Mesothelial cell of epicardium (in vitro differentiated cells): ENCODE measurements at places on chromosomes 13 and 19.
A peak's percentile ranks its signal among the peaks of the same experiment; 100 is the strongest.

- no peak for DNase-seq
Observed at GRCh38 chr19:1400281-1401137, 833 bp downstream of the GAMT start.

GRCh38 chr19:1616396-1616795, 11.1 kb upstream of the UQCR11 start:
- no peak for DNase-seq

GRCh38 chr13:106609116-106609515, 41.2 kb upstream of the ARGLU1 start:
- no peak for DNase-seq

GRCh38 chr19:45340232-45340898, at the start of gene KLC3:
KLC3 (plus strand) TSS chr19:45340750; CDS start chr19:45345542, 4,792 bp downstream.
- DNase-seq, result no peak

GRCh38 chr19:48716562-48717291, 2.8 kb downstream of the MAMSTR start:
- DNase-seq, result peak; percentile 60

DNA sequence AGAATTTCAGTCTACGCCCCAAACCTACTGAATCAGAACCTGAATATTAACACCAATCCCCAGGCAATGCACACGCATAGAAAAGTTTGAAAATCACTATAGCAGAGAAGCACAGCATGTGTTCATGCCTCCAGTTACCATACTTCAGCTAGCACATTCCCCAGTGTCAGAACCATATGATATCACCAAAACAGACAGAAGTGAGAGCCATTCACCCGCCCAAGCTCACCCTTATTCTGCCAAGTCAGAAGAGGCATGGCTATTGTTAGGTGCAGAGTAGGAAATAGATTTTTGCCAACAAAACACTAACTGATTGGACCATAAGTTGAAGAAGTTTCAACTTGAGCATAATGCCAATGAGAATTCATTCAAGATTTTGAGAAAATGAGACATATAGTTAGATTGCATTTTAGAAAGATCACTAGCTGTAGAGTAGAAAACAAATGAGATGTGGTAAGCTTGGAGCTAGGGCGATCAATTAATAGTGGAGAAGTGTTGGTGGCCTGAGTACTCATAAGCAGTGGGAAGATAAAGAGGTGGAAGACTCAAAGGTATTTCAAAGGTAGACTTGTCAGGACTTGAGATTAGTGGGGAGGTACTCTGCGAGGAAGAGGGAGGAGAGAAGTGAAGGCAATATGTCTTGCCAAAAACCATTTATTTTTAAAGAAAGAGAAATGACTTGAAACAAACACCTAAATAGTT, 492.4 kb downstream of the SUCLA2 start:
- DNase-seq, result no peak

- DNase-seq, result no peak
Observed at GRCh38 chr13:44267980-44268379, 105.6 kb upstream of the SERP2 start.

- DNase-seq, result no peak
Observed at GRCh38 chr19:18373892-18374629, 11.9 kb upstream of the GDF15 start.

- no peak for DNase-seq
Observed at GRCh38 chr13:103291798-103292572, 225.8 kb upstream of the SLC10A2 start.

- no peak for DNase-seq
Observed at GRCh38 chr13:94709001-94709834, 3.1 kb downstream of the SOX21 start.

- no peak for DNase-seq
Observed at GRCh38 chr13:23763318-23763717, 125.9 kb downstream of the MIPEP start.

DNA sequence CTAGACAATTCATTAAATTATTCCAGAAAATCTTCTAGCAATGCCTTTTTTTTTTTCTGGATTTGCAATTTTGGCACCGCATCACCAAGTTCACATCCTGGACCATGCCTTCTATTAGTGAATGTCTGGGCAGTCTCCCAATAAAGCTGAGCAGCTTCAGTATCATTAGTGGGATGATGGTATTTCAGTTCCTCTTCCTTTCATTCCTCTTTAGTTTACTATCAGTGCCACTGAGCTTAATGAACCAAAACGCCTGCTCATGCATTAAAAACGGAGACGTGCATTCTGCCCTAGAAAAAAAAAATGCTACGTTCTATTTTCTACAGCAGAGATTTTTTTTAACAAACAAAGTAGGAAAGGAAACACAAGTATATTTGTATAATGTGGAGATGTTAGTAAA, 343.0 kb downstream of the PCDH9 start:
- DNase-seq, result no peak

DNA sequence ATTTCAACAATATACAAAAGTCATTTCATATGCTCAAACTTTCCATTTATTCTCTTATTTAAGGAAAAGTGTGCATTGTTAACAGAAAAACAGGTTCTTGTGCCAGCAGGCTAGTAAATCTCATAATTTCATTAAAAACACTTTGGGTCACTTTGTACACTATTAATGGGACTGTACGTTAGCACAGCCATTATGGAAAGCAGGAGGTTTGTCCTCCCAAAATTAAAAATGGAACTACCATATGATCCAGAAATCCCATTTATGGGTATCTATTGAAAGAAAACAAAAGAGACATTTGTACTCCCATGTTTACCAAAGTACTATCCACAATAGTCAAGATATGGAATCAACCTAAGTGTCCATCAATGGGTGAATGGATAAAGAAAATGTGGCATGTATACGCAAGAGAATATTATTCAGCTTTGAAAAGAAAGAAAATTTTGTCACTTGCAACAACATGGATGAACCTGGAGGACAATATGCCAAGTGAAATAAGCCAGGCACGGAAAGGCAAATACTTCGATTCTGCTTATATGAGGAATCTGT, 8.4 kb upstream of the SIGLEC6 start:
- no peak for DNase-seq

DNA sequence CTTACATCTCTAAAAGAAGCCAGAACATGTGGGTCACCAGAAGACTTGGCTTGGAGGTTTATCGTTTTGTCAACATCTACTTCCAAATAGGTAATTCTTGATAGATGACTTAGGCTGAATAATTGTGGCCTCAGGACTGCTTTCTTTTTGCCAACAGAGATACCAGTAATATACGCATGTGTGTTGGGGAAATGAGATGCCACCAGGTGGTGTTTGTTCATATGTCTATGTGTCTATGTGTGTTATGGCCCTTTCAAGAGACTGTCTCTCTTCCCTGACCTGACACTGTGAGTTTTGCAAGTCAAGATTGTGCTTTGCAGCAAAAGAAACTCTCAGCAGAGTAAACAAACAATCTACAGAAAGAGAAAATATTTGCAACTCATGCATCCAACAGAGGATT, 31.6 kb upstream of the METTL21C start:
- no peak for DNase-seq

DNA sequence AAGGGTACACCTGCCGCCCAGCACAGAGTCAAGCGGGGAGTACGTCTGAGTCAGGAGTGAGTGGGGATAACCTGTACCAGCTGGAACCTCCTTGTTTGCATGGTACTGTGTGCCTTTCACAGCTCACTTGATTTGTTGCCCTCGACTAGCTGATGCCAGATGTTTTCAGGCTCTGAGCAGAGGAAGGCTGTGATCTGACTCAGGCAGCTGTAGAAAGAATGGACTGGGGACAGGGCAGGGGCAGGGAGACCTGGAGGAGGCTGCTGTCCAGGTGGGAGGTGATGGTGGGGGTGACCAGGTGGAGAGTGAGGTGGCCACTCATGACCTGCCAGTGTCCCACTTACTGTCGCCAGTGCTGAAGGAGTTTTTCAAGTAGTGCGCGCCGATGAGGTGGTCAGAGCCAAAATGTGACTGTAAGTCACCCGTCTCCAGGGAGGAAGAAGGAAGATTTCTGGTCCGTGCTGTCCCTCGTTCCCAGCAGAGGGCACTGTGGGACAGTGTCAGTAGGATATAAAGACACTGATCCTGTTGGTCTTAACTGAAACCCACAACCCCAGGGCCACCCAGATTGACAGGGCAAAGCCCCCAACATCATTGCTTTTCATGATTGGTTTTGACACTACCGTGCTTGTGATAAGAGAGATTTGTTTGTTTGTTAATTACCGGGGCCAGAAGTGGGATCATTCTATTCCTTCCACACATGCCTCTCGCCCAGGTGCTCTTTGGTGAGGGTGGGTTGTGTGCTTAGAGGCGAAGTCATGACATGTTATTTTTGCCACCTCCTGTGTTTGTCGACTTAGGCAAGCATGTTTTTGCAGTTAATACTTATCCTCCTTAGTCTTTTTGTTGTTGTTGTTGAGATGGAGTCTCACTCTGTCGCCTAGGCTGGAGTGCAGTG, 128.4 kb downstream of the DPF1 start:
- DNase-seq, result peak; percentile 37

DNA sequence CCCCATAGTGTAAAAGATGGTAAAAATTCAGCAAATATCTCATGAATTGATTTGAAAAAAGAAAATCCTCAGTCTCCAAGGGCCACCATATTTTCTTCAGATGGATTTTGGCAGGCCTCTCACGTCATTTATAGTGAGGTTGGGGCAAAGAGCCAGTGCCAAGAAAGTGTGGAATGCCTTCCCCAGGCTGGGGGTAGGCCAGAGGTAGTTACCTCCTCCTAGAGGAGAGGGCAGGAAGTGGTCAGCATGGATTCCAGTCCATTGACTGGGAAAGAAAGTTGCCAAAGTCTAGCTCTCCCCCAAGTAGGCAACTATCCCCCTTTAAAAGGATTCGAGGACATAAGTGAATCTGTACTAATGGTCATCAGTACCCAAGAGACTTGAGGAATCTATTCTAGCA, 68.4 kb upstream of the KCTD4 start:
- DNase-seq, result no peak

DNA sequence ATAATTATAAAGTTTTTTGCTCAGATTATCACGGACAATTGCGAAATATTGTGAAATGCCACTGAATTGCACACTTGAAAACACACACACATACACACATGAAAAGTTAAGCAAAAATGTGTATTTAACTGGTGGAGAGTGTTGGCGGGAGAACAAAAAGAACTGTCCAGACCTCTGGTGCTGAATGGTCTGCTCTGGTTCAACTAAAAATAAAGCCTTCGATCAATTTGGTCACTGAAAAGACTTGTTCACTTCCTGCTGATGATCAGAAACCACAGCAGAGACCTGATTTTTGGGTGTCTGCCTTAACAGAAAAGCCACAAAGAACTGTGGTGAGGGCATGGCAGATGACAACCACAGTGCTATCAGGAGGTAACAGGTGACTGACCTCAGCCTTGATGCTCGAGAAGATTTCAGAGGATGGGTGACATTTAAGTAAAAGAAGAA, 4.0 kb upstream of the IGFL1 start:
- DNase-seq, result no peak

GRCh38 chr13:53074114-53074513, 45.5 kb downstream of the OLFM4 start:
- no peak for DNase-seq

DNA sequence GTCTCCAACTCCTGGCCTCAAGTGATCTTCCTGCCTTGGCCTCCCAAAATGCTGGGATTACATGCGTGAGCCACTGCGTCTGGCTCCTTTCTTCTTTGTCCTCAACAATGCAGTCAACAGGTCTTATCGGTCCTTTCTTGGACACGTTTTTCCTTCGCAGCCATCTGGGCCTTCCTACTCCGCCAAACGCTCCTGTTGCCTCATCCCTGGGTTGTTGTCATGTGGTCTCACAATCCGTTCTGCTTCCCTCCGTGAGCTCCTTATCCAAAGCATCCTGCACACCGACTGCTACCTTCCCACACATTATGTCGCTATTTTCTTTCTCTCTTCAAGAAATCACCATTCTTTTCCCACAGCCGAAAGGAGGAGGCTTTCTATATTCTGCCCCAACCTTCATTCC, 306.8 kb downstream of the DCLK1 start:
- no peak for DNase-seq

- no peak for DNase-seq
Observed at GRCh38 chr19:1471010-1471514, 8.0 kb downstream of the C19orf25 start.

- no peak for DNase-seq
Observed at GRCh38 chr19:54158812-54159351, 639 bp downstream of the LENG1 start.

DNA sequence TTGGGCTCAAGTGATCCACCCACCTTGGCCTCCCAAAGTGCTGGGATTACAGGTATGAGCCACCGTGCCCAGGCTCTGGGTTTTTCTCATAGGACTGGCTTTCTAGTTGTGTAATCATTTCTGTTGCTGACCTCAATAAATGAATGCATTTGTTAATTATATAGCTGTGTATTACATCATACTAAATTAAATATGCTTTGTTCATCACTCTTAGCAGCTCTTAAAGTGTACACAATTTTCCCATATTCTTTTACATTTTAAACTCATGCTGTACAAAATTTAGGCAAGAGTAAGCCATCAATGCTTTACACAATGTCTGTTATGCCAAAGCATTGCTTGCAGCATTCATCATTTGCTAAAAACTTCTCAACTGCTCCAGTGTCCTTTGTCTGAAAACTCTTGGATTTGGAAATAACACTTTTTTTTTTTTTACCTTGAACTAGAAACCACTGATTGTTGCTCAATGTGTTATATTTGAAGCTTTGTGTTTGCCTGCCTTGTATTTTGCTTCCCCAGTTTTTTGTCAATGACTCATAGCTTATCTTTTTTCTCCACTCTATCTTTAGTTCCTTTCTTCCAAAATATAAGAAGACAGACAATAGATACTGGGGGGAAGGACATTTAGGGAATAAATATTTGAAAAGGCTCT, 31.4 kb downstream of the CCDC122 start:
- DNase-seq, result no peak

- no peak for DNase-seq
Observed at GRCh38 chr19:8340341-8341096, 2.5 kb downstream of the KANK3 start.

GRCh38 chr13:35917942-35918645, 213.1 kb downstream of the DCLK1 start:
- no peak for DNase-seq

GRCh38 chr19:10279737-10280442, 6.9 kb upstream of the ICAM4 start:
- DNase-seq, result no peak

DNA sequence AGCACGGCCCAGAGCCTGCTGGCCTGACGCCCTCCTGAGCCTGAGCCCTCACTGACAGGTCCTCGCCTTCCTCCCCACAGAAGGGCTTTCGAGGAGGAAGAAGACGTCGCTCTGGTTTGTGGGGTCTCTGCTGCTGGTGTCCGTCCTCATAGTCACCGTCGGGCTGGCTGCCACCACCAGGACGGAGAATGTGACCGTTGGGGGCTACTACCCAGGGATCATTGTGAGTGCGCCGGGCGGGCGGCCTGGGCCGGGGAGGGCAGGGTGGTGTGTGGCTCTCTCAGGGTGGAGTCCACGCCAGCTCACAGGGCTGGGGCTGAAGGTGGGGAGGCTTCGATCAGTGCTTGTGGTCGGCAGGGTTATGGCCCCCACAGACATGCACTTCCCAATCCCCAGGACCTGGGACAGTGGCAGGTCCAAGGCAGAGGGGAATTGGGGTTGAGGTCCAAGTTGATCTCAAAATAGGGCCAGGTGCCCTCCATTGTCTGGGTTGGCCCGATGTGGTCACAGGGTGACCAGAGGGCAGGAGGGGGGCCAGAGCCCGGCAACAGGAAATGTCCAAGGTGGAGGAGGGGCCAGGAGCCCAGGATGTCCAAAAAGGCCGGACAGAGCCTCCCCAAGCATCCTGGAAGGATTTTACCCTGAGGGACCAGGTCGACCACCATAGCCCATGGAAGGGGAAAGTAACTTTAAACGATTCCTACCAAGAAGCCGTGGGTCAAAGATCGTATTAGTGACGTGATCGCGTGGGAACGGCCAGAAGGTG, 7.2 kb downstream of the TMEM255B start:
- no peak for DNase-seq
